Mesothelial cell of epicardium (in vitro differentiated cells): ENCODE measurements at places on chromosomes 3 and 15. TPM values are rescaled to one million over a fixed set of nuclear protein-coding genes. Genes with fewer than 3 reads are reported as not detected.

- H3K4me3 ChIP-seq, result no peak overlapping the region
- no peak overlapping the region for H3K27ac ChIP-seq
Measured at GRCh38 chr3:115930168-115930567, 306.9 kb downstream of the GAP43 start.

PLCH1 gene
- 1.0 to 1.3 TPM (median 1.2 TPM) in 3 replicates for total RNA-seq

- no peak for DNase-seq
- no peak overlapping the region for H3K27ac ChIP-seq
- H3K4me3 ChIP-seq, result no peak overlapping the region
- H3K36me3 ChIP-seq, result peaks cover 5% of the 10 kb centered on the region
Measured at GRCh38 chr3:141065258-141065657, 14.1 kb downstream of the SPSB4 start.

SAMD7 gene
- not detected in 3 replicates for total RNA-seq

DNA sequence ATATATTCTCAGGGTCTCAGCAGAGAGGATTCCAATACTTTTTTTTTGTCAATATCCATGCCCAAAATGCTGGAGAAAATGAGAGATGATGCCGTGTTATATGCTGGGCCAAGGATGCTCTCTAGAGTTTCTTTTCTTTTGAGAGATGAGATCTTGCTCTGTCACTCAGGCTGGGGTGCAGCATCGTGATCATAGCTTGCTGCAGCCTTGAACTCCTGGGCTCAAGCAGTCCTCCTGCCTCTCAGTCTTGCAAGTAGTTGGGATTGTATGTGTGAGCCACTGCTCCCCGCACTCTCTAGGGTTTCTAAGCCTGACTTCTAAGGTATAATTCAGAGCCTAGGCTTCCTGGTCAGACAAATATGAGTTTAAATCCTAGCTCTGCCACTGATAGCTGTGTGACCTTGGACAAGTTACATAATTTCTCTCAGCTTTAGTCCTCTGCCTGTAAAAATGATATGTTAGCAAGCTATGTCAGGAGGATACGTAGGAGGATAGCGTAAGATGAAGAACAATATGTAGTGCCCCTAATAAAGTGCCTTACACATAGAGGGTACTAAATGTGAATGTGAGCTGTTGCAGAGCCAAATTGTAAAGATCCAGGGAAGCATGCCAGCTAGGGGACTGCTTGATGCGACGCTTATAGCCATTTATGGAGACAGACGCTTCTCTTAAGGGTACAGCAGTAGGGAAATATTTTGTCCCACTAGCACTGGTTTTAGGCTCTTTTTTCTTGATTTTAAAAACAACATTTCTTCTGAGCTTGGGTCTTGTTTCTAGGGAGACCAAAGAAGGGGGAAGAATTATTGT is 7.4 kb downstream of the STARD9 start:
- peaks cover 52% of the 10 kb centered on the region for H3K27me3 ChIP-seq
- no peak for DNase-seq
- no peaks in the 10 kb centered on the region for H3K36me3 ChIP-seq
- peaks cover 34% of the 10 kb centered on the region for H3K4me1 ChIP-seq

TMC3 gene
- total RNA-seq, result 0.04 to 0.05 TPM in 2 of 3 replicates, not detected in the other

DNA sequence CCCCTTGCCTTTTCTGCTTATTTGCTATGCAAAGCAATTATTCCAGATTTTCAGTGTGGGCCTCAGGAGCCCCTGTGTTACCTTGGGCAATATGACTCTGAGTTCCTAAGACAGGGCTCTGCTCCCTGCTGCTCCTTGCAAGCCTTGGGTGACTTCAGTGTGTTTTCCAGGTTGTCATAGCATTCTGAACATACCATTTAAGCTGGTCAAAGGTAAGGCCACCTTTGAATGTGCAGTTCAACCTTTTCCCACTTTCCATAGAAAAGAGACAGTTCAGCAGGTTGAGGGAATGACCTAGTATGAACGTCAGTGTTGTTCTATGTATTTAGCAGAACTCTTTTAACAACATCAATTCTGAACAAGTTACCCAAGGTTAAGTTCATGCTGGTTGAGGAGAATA is 302.2 kb downstream of the PTPRG start:
- no peak overlapping the region for H3K27ac ChIP-seq
- no peaks in the 10 kb centered on the region for H3K27me3 ChIP-seq
- no peaks in the 10 kb centered on the region for H3K36me3 ChIP-seq
- no peak overlapping the region for H3K4me3 ChIP-seq
- H3K4me1 ChIP-seq, result peaks cover 14% of the 10 kb centered on the region
- DNase-seq, result no peak

SIDT1 gene
- total RNA-seq, result not detected in 3 replicates

- H3K4me3 ChIP-seq, result no peak overlapping the region
- H3K4me1 ChIP-seq, result no peaks in the 10 kb centered on the region
- H3K36me3 ChIP-seq, result no peaks in the 10 kb centered on the region
- peaks cover 3% of the 10 kb centered on the region for H3K27me3 ChIP-seq
Measured at GRCh38 chr3:140731440-140732119, 53.7 kb downstream of the TRIM42 start.

GRCh38 chr3:20054549-20054987 is 14.3 kb downstream of the KAT2B start:
- no peak overlapping the region for H3K27ac ChIP-seq
- H3K36me3 ChIP-seq, result no peaks in the 10 kb centered on the region
- DNase-seq, result no peak

- DNase-seq, result no peak
- H3K36me3 ChIP-seq, result peaks cover 5% of the 10 kb centered on the region
- no peak overlapping the region for H3K4me3 ChIP-seq
- H3K27ac ChIP-seq, result no peak overlapping the region
- peaks cover 5% of the 10 kb centered on the region for H3K4me1 ChIP-seq
- H3K27me3 ChIP-seq, result no peaks in the 10 kb centered on the region
Measured at GRCh38 chr3:51678641-51679040, 7.6 kb downstream of the TEX264 start.

GCSAM gene
- 0.67 to 1.2 TPM (median 0.93 TPM) in 3 replicates for total RNA-seq

GRCh38 chr3:127473244-127474024 is 117.1 kb downstream of the TPRA1 start:
- no peak overlapping the region for H3K27ac ChIP-seq
- no peaks in the 10 kb centered on the region for H3K36me3 ChIP-seq

GRCh38 chr3:58104151-58104550 is 95.9 kb downstream of the FLNB start:
- H3K4me3 ChIP-seq, result no peak overlapping the region
- peak overlapping the region; percentile 85 for H3K27ac ChIP-seq
- DNase-seq, result no peak
- peaks cover 60% of the 10 kb centered on the region for H3K36me3 ChIP-seq
- no peaks in the 10 kb centered on the region for H3K27me3 ChIP-seq

GRCh38 chr3:24523988-24524727 is 29.5 kb upstream of the THRB start:
- no peak overlapping the region for H3K27ac ChIP-seq
- no peak for DNase-seq
- H3K4me3 ChIP-seq, result no peak overlapping the region
- H3K36me3 ChIP-seq, result no peaks in the 10 kb centered on the region

KNG1 gene
- not detected in 3 replicates for total RNA-seq

DNA sequence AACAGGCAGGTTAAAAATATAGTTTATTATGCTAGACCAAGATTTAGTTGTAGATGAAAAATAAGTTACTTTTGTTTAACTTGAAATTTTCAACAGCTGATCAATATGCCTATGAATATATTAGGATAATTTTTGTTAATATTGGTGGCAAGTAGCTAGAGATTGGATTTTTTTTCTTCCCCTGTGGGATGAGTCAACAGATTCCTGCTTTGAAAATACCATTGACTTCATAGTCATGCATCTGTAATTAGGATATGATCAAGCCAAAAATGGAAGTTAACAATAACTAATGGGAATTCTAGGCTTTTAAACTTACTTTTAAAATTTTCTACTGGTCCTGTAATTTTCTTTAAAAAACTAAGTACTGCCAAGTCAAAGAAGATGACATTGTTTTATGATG is 211.7 kb downstream of the ZIC1 start:
- no peaks in the 10 kb centered on the region for H3K36me3 ChIP-seq
- no peak for DNase-seq
- no peak overlapping the region for H3K27ac ChIP-seq
- peaks cover 6% of the 10 kb centered on the region for H3K4me1 ChIP-seq

DNA sequence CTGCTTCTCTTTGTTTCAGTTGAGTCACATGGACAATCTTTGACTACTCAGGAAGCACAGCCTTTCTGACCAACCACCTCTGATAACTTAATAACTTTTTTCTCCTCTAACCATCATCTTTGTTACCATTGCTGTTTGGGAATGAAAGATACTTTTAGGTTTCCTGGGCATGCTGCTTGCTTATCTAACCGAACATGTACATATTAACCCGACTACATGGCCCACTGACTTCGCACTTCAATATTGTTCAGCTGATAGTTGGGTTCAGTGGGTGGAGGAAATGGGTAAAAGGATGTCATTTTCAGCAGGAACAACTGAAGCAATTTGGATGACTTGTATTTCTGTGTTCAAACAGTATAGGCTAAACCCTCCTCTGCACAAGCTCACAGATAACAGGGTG is 214.3 kb downstream of the SQOR start:
- H3K4me1 ChIP-seq, result no peaks in the 10 kb centered on the region
- DNase-seq, result no peak
- peaks cover 9% of the 10 kb centered on the region for H3K27me3 ChIP-seq
- no peak overlapping the region for H3K27ac ChIP-seq

DNA sequence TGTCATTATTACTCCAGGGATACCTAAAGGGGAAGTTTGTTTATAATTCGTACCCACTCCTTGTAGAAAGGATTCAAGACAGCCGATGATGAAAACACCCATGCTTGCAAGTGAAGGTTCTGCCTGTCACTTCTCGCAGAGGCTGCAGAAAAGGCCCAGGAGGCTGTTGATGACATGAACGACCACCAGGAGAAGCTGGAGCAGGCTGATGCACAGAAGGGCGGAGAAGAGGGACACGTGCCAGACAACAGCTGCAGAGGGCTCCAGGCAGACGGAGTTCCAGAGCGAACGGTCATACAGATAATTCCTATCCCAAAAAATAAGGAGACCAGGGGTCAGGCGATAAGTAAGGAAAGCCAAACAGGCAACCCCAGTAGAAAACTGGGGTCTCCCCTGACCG is 5.7 kb upstream of the DYNLT2B start:
- DNase-seq, result no peak
- H3K4me3 ChIP-seq, result no peak overlapping the region
- no peaks in the 10 kb centered on the region for H3K27me3 ChIP-seq
- H3K4me1 ChIP-seq, result peaks cover 4% of the 10 kb centered on the region

DNA sequence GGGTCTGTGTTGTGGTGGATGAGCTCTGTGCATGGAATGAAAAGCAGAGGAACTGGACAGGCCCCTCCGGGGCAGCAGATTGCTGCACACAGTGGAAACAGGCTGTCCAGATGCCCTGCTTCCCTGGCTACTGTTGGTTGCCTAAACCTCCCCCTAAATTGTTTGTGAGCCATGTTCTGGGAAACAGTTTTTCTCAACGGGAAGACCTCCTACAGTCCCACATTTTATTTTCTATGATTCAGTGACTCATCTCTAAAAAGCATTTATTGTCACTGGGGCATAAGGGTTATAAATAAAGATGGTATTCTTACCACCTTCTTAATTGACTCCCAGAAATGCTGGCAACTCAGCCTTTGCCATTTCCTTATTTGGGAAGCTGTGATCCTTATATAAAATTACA is 20.3 kb upstream of the PTPN9 start:
- H3K4me3 ChIP-seq, result no peak overlapping the region
- peaks cover 30% of the 10 kb centered on the region for H3K36me3 ChIP-seq
- no peak for DNase-seq
- H3K4me1 ChIP-seq, result no peaks in the 10 kb centered on the region

MUC13 gene
- total RNA-seq, result 0.16 TPM in 1 of 3 replicates, not detected in the others

GRCh38 chr15:72732086-72732485 is 46.1 kb downstream of the BBS4 start:
- H3K27me3 ChIP-seq, result no peaks in the 10 kb centered on the region
- H3K36me3 ChIP-seq, result peaks cover 27% of the 10 kb centered on the region
- no peak overlapping the region for H3K4me3 ChIP-seq
- no peak for DNase-seq
- no peaks in the 10 kb centered on the region for H3K4me1 ChIP-seq

- H3K4me3 ChIP-seq, result no peak overlapping the region
- no peak overlapping the region for H3K27ac ChIP-seq
- H3K36me3 ChIP-seq, result no peaks in the 10 kb centered on the region
Measured at GRCh38 chr15:48891232-48891765, 13.4 kb downstream of the EID1 start.

CLDN16 gene
- 0.07 to 0.20 TPM (median 0.11 TPM) in 3 replicates for total RNA-seq

DNA sequence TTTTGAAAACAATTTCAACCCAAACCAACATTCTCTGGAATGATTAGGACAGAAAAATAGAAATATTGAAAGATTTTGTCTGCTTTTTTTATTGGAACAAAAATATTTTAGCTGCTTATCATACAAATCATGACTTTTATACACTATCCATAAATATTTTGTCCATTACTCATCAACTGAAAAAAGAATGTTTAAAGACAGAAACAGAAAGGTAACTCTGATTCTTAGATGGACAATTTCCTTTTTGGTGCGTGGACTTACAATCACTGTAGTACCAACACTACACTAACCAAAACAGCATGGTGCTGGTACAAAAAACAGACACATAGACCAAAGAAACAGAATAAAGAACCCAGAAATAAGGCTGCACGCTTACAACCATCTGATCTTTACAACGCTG is 582.8 kb upstream of the CCDC54 start:
- H3K4me1 ChIP-seq, result no peaks in the 10 kb centered on the region
- H3K27me3 ChIP-seq, result no peaks in the 10 kb centered on the region
- DNase-seq, result no peak
- H3K27ac ChIP-seq, result no peak overlapping the region

DNA sequence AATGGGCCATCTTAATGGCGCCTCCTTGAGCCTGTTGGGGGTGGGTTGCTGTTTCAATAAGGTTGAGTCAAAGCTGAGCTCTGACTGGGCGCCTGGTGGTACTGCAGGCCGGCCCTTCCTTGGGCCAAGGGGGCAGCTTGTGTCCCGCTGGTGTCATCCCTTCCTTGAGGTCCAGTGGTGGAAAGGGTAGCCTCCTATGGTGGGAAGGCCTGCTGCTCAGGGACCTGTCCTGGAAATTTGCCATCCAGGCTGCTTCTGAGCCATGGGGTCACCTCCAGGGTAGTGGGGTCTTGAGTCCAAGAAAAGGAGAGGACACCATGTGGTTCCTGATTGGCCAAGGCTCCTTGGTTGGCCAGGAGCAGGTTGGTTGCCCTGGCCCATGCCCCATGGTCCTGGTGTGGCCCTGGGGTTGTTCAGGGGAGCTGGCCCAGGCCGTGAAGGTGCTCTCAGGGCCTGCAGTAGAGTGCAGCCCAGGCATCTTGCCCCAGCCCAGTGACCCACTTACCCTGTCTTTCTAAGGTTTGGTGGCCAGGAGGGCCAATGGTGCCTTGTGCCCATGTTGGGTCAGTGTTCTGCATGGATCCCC is 188.7 kb downstream of the UBE3A start:
- H3K27me3 ChIP-seq, result no peaks in the 10 kb centered on the region
- no peak for DNase-seq
- H3K4me3 ChIP-seq, result no peak overlapping the region
- no peak overlapping the region for H3K27ac ChIP-seq
